Sciatic nerve (tissue), 2 donors: ENCODE measurements at places on chromosomes 16 and 17.

GRCh38 chr17:65609749-65610148 is 48.3 kb upstream of the AXIN2 start:
- peak; percentile 13 for DNase-seq

DNA sequence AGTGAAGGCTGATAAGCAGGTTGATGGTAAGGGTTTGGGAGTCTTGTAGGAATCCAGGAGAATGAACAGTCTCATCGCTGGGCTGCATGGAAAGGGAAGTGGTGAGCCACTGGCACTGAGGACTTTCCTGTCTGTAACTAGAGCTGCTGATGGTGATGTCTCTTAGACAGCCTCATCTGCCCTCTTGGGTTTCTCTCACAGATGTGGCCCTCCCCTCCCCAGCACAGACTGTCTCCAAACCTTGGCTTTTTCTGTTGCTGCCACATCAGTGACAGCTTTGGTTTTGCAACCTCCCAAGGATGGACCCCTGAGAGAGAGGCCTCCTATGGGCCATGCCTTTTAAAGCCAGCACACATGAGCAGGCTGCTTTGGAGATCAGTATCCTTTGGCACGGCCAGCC is 16.9 kb downstream of the PLCG2 start:
- no peak for DNase-seq

GRCh38 chr17:71467719-71468118 is 653.1 kb upstream of the SOX9 start:
- no peak for DNase-seq

GRCh38 chr17:43860077-43860725 is 13.2 kb downstream of the CD300LG start:
- DNase-seq, result peak; percentile 15

GRCh38 chr16:58497935-58498334 is 2.0 kb upstream of the NDRG4 start:
- peak; percentile 51 for DNase-seq

DNA sequence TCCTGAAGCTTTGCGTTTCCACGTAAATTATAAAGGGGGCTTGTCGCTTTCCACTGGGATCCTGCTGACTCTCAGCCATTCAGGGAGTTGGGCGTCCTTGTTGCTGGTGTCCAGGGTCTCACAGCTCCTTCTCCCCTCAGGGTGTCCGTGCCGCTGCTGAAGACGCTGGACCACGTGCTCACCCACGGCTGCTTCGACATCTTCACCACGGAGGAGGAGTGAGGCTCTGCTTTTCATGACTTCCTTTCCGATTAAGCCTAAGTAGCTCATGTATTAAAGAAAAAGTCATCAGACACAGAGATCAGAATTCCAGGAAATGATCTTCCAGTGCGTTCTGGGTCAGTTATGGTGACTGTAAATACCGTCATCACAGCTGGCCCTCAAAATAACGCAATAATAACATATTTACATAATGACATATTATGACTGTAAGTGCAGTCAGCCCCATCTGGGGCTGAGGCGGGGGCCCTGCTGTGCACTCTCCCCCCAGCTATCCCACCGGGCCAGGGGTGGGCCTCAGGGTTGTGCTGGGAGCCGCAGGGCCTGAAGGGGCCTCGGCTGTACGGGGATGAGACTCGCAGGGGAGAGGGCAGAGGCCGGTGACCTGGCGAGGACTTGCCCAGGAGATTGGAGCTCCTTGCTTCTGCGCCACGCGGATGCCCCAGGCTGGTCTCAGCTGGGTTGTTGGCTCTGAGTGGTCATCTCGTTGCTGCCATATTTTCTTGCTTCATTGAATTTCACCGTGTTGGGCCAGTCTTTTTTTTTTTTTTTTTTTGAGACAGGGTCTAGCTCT is 92.9 kb upstream of the ZNF750 start:
- peak; percentile 54 for DNase-seq

DNA sequence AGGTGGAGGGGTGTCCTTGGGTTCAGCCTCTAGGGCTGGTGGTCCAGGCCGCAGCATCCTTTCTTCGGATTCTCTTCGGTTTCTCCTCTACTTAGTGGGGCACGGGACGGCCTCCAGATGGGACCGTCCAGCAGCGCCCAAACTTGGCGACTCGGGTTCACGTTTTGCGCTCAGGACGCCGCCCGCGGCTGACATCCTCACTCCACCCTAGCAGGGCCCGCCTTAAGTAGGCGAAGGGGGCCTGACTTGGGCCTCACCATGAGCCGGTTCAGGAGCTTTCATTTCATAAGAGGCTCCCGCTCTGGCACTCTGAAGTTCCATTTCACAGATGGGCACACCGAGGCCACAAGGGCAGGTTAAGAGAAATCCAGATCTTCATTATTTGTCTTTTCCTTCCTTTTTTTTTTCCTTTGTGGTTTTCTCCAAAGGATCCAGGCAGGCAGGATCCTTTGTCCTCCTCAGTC is 141.2 kb downstream of the SEC14L1 start:
- DNase-seq, result no peak

DNA sequence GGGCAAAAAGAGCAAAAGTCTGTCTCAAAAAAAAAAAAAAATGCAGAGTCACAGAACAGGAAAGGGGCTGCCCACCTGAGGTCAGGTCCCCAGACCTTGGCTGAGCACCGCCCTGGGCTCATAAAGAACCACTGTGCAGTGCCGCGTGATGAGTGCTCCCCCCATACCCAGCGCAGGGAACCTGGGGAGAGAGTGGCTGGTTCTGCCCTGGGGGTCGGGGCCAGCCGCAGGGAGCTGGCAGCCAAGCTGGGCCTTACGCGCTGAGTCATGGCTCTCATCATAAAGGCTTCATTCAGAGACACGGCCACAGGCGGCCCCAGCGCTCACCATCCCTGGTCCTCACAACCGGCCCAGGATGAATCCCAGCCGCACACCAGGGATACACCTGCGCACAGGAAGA is 80.7 kb downstream of the RAB11FIP4 start:
- DNase-seq, result no peak

DNA sequence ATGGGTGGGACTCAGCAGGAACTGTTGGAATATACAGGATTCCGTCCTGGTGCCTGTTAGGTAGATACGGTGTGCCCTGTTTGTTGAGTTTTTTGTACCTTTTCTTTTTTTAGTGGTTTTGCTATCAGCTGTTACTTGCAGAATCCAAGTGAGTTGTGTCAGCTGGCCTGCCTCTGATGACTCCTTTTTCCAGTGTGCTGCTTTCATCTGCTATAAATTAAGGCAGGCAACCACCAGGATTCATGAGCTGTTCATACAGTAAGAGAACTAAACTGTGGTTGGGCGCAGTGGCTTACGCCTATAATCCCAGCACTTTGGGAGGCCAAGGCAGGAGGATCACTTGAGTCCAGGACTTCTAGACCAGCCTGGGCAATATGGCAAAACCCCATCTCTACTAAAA is 79.9 kb downstream of the WNT3 start:
- DNase-seq, result no peak

DNA sequence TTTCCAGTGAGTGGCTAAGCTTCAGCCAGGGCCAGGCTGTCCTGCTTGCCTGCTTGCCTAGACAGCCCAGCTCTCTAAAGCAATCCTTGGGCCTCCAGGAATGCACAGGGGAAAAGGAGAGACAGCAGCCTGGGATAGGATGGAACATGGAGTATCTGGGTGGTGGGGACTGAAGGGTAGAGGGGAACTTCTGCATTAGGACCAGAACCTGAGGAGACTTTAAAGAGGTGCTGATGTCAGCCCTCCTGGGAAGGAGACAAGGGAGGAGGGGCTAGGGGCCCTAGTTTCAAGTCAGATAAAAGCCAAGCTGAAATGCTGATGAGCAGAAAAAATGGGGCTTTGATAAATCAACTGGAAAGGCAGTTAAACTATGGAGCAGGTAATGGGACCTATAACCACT is 1.8 kb downstream of the HOXB7 start:
- DNase-seq, result no peak

- no peak for DNase-seq
Measured at GRCh38 chr17:78353834-78354233, 6.0 kb downstream of the SOCS3 start.

- no peak for DNase-seq
Measured at GRCh38 chr16:19549673-19550072, 5.8 kb upstream of the VPS35L start.

GRCh38 chr17:39667262-39667944 is 850 bp upstream of the PNMT start:
- DNase-seq, result no peak

GRCh38 chr17:40722241-40722640 is 18.7 kb upstream of the KRT24 start:
- DNase-seq, result no peak

GRCh38 chr16:55391760-55392375 is 67.9 kb downstream of the IRX6 start:
- DNase-seq, result no peak

DNA sequence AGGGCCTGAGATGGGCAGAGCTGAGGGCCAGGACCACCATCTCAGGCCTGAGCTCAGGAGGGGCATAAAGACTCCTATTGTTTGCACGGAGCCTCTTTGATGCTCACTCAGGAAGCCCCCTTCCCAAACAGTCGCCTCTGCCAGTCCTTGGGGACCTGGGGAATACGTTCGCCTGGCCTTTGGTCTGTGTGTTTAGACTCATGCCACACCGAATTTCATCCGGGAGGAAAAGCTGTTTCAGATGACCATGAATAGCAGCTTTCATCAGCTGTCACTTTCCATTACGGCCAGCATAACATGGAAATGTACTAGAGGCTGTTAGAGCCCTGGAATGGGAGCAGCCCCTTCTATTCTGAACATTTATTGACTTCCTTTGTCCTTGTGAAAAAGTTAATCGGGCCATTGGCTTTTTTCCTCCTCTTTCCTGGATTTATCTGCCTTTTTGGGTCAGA is 139.0 kb downstream of the HS3ST3A1 start:
- no peak for DNase-seq

DNA sequence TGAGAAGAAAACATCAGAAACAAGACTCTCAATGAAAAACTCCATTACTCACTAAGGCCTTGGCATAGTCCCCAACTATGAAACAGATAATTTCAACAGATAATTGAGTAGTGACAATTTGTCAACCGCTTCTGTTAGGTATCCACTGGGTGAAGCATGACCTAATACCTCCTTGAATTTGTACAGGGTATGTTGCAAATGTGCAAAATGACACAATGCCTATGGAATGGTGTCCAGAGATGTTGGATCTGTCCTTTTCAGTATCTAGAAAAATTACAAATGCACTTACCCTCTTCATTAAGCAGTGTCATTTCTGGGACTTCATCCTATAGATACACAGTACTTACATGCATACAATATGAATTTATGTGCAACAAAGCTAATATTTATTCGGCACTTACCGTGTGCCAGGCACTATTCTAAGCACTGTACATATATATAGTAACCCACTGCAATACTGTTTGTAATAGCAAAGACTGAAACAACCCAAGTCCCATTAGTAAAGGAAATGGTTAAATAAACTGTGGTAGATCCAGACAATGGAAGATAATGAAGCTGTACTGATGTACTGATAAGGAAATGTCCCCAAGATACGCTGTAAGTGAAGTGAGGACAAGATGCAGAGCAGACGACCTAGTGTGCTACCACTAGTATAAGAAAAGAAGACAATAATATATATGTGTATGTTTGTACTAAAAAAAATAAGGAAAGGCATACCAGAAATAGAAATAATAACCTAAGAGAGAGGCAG is 21.4 kb upstream of the SLC6A4 start:
- no peak for DNase-seq

GRCh38 chr17:21210411-21211076 is 3.4 kb downstream of the TMEM11 start:
- no peak for DNase-seq

GRCh38 chr17:80888276-80889160 is 103.1 kb upstream of the CHMP6 start:
- DNase-seq, result peak; percentile 50

DNA sequence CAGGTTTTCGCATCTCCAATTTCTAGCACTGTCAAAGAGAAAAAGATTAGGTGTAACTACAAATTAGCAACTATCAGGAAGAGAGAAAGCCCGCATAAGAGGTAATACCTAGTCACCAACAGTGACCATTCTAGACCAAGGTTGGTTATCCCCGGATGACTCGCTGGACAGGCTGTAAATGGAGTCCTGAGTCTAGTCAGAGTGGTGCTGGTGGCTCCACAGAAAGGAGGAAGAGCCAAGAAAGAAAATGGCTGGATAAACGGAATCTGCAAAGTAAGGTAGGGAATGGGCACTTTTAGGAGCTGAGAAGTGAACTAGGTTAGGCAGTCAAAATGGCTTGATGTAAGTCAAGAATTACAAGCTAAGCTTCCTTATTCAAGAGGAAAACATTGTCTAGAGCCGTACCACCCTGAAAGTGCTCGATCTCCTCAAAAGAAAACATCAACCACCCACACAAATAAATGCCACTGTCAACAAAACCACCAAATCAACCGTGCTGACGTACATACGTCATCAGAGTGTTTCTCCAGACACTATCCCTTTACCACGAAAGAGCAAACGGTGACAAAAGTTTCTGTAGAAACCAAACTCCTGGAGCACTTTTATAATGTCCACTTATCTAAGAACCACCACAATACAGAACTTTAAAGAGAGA is 2.2 kb downstream of the GSPT1 start:
- no peak for DNase-seq

DNA sequence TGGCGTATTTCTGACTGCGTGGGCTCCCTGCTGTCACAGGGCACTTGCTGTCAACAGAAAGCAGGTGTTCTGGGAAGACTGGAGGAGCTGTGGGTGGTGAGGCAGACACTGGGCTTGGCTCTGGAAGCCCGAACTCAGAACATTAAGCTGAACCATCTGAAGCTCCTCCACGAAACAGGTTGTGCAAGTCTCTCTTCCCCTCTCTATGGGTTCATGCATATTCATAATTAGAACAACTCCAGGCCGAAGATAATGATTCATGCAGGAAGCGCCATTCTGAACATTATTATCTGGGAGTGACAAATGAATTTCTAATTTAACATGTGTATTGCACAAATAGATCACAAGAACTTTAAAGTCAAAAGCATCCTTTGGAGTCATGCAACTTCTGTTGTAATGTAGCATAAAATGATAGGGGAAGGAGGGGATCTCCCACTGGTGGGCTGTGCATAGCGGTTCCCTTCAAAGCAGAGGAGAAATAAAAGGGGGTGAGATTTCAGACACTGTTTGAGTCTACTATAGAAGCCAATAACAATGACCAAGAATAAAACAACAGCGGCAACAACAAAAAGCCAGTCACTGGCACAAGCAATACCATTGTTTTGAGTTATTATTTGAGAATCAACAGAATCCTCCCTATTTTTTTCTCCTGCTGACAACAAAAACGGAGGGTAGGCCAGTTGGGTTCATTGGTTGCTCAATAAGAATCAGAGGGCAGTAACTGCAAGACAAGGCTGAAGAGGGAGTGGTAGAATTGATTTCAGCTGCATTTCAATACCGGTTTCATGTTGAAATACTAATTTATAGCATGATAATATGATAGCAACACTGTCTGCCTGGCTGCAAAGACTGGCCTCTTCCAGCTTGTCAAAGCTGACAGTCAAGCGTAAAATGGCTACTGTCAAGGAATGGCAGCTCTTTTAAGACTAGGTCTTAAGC is 407.3 kb downstream of the XYLT1 start:
- no peak for DNase-seq

DNA sequence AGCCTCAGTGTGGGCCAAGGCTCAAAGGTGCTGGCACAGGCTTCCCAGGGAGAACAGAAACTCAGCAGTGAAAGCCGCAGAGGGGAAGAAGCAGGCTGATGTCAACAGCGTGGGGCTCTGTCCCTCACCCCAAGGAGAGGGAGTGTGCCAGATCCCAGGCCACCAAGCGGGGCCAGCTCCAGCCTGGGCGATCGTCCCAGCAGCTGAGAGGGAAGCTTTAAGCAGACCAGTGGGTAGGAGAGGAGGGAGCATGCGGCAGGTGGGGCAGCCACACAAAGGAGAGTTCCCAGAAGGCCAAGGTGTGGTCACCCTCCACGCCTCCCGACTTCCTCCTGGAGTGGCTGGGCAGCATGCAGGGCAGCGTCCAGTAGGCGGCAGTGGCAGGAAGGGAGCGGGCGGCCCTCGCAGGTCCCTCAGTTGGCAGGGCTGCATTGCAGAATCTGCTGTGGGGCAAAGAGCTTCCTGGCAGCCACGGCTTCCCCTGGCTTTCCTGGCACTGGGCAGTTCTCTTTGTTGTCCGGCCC is 6.0 kb downstream of the SYNGR2 start:
- peak; percentile 82 for DNase-seq
